Activated CD8-positive, alpha-beta memory T cell treated with anti-CD3 and anti-CD28 coated beads for 48 hours (primary cell): ENCODE measurements at places on chromosomes 11 and 22.

- DNase-seq, result no peak
Measured at GRCh38 chr11:30481330-30481729, 104.8 kb downstream of the MPPED2 start.

GRCh38 chr11:103662880-103663279 is 373.6 kb upstream of the DDI1 start:
- no peak for DNase-seq

GRCh38 chr11:65116370-65117205 is 913 bp downstream of the ZNHIT2 start:
- no peak for DNase-seq

GRCh38 chr11:115848611-115849010 is 344.4 kb upstream of the CADM1 start:
- no peak for DNase-seq

DNA sequence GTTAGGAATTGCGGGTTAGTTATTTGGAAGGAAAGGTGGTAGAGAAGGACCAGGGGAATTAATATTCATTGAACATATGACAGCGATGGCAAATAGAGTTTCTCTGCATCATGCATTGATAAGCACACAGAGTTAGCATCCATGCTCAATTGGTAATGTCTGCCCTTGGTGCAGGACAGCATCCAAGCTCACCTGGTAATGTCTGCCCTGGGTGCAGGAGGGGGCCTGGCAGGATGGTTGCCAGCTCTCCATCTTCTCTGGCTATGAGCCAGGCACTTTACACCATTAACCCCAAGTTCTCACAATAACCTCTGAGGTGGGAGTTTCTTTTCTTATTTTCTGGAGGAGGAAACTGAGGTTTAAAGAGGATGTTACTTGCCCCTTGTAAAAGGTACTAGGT is 50.4 kb upstream of the RBFOX2 start:
- no peak for DNase-seq

GRCh38 chr22:39123751-39124581 is 26.9 kb downstream of the APOBEC3H start:
- no peak for DNase-seq
